ENCODE measurements at places on chromosomes 6 and 20.

GRCh38 chr6:70423189-70424134, 10.2 kb downstream of the FAM135A start:
- DNase-seq, result no peak

DNA sequence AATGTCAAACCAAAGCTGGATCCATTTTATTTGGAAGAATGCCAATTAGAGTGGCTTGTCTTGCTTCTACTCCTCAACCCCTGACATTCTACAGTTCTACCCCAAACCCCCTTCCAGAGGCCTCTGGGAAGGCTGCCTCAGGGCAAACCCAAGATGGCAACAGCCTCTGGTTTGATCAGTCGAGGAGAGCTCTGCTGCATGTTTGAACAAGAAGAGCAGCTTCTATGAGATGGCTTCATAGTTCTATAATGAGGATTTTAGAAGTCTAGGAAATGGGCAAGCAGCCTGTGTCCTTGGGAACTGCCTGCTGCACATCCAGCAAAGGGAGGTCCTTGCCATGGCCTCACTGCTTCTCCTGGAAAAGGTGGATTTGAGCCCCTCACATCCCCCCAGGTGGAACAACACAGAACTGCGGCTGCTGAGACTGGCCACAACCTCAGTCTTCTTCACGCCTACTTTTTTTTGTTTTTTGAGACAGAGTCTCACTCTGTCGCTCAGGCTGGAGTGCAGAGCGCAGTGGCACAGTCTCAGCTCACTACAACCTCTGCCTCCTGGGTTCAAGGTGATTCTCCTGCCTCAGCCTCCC, 37.9 kb downstream of the ZC3H12D start:
- no peak for DNase-seq

DNA sequence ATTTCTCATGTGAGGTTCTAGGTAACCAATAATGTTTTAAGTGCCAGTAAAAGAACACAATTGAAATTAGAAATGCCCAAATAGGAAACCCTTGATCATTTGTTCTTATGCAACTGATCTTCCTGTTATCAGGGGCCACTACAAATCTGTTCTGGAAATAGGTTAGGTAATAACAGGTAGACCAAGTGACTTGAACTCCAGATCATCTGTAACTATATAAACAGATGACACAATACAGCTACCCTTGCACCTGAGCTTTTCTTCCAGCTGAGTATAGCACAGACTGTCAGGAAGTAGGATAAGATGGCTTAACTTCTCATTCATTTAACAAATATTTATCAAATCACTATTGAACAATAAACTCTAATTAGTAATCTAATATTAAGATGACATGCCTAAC, 52.5 kb downstream of the MAN1A1 start:
- no peak for DNase-seq

DNA sequence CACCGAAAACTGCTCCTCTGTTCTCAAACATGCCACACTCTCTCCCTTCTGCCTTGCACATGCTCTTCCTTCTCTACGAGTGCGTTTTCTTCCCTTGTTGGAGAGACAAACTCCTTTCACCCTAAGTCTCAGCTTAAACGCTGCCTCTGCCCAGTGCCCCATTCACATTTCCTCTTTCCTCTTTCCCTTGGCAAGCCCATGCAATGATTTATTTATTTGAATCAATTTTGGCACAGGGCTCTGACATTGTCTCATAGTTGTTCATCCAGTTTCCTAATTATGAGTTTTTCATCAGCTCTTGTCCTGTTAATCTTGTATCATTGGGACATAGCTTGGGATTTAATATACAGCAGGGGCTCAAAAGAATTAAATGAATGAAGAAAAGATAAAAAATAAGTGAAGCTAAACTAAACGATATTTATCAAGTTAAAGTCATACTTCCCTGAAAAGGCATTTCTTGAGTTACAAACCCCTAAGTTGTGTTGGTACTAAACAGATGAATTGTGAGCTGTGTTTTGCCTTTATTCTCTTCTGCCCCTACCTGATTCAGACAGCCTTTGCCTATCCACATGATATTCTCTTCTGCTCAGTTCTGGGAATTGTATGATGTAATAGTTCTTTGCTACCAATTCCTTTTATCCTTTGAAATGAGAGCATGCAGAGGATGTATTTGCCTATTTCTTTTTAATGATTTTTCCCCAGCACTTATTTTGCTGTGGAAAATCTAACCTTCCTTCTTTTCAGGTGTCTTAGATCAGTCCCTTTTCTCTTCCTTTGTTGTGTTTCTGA, 704.4 kb downstream of the UTRN start:
- no peak for DNase-seq

- no peak for DNase-seq
Observed at GRCh38 chr6:164178679-164179332, 764.3 kb downstream of the QKI start.

DNA sequence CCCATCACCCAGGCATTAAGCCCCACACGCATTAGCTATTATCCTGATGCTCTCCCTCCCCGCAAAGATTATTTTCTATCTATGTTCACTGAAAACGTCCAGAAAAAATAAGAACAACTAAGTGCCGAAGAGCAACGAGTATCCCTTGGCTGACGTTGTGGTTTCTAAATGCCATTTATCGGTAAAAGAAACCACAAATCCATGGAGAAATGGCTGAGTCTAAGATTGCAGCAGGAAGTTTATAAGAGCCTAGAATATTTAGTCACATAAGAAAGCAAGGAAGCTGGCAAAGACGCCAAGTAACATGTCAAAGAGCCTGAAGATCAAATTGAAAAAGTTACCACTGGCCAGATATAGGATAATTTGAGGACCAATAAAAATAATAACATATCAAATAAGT, 18.1 kb upstream of the NOX3 start:
- DNase-seq, result no peak

DNA sequence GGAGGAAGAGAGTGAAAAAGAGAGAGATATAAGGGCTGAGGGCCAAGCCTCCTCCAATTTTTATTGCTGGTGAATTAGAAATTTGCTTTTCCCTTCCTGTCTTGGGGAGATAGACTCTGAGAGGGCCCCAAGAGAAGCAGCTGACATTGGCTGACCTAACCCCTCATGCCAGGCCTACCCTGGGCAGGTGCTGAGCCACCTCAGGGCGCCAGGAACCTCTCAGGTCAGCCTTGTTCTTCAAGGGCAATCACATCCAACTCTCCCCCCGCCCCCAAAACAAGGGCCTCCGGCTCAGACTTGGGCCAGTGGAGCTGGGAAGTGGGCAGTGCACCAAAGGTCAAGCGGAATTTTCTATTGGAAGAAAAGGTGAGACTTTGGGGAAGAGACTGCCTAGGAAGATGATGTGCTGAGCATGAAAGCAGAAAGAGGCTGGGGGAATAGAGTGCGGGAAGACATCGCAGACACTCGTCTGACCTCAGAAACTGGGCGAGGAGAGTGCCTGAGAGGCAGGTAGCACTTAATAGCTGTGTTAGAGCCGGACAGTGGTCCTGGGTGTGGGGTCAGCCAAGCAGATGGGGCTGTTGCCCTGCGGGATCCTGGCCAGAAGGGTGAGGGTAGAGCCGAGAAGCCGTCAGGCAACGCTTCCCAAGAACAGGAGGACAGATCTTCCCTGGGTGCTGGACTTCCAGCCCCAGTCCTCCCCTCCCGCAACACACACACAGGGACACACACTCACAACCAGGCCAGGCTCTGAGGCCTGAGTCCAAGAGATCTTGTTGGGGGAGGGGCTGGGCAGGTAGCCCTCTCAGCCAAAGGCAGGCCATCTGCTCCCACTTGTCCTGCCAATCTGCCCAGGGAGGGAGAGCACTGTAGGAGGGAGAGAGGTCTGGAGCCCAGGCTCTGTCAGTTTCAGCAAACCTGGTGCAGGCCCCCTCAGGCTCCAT, 3.7 kb upstream of the FASTKD5 start:
- DNase-seq, result no peak

GRCh38 chr6:128432394-128432793, 88.0 kb downstream of the PTPRK start:
- no peak for DNase-seq

DNA sequence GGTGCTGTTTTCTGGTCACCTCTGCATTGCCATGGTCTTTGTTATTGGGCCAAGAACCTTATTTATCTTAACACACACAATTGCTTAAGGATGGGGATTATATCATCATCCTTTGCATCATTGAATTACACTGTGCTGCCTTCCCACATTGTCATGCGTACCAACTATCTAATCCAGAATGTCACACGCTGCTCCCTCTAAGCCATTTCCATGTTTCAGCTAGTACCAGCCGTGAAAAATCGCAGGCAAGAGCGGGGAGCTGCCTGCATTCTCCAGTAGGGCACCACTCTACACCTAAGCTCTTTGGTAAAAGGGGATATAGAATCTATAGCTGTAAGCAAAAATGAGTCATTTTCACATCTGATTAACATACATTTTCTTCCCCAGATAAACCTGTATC, 277.0 kb downstream of the PRL start:
- DNase-seq, result no peak

DNA sequence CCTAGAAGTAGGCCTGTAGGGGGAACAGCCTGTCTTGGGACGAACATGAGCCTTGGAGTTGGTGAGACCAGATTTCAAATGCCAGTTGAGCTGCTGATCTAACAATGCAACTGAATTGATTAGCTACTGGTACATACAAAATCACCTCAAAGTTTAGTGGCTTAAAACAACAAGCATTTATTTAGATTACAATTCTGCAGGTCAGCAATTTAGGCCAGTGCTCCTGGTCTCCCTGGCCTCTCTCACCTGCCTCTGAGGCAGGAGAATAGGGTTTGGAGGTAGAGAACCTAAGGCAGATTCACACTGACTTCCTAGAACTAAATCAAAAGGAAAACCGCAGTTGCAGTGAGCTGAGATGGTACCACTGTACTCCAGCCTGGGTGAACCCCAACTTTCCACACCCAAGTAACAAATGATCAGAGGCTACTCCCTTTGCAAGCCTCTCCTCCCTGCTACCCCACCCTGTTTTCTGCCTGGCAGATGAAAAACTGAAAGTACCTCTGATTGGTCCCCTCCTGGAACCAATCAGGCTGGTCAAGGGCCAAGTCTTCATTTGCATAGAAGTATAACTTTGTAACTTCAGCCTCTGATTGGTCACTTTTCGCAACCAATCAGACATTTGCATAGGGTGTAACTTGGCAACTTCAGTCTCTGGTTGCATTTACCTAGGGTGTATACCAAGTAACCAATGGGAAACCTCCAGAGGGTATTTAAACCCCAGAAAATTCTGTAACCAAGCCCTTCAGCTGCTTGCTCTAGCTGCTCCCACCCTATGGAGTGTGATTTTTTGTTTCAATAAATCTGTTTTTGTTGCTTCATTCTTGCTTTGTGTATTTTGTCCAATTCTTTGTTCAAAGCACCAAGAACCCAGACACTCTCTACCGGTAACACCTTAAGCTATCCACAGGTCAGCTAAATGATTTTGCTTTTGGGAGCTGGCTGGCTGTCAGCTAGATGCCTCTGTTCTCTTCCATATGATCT, 8.1 kb upstream of the UBR2 start:
- DNase-seq, result no peak

DNA sequence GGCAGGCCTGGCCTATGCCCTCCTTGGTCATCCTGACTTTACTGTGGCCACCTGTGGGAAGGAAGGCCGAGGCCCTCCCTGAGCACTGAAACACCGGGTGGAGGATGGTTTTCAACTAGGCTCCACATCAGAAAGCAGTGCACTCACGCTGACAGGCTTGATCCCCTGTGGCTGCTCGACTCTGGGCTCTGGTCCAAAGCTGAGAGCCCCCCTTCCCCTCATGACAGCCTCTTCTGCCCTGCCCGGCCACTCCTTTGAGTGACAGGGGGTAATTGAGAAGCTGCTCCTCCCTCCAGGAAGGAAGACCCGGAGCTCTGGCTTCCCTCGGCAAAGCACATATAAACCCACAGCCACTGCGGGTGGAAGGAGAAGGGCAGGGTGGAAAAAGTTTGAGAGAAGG, 43.6 kb downstream of the MUC22 start:
- DNase-seq, result no peak

- DNase-seq, result no peak
Observed at GRCh38 chr20:32830437-32830836, 10.7 kb downstream of the MAPRE1 start.

GRCh38 chr6:161743509-161744178, 469.8 kb upstream of the AGPAT4 start:
- no peak for DNase-seq

DNA sequence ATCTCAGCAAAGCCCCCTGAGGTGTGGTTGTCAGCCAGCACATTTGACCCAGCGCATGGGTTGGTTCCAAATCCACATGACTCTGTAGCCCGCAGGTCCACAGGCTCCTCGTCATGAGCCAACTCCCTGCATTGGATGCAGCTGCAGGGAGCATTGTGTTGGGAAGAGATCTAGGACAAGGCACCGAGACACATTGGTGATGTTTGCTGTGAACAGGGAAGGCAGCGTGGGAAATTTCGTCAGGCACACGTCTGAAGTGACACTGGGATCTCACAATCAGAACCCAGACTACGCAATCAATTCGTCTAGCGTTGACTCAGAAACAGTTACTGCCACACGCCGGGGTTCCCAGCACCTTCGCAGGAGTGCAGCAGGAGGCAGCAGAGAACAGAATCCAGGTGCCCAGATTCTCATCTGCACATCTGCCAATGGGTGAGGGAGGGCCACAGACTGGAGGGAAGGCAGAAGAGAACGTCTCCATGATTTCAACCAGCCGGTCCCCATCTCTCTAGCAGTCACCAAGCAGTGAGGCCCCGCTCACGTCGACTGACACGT, 177.0 kb downstream of the TTLL2 start:
- no peak for DNase-seq

DNA sequence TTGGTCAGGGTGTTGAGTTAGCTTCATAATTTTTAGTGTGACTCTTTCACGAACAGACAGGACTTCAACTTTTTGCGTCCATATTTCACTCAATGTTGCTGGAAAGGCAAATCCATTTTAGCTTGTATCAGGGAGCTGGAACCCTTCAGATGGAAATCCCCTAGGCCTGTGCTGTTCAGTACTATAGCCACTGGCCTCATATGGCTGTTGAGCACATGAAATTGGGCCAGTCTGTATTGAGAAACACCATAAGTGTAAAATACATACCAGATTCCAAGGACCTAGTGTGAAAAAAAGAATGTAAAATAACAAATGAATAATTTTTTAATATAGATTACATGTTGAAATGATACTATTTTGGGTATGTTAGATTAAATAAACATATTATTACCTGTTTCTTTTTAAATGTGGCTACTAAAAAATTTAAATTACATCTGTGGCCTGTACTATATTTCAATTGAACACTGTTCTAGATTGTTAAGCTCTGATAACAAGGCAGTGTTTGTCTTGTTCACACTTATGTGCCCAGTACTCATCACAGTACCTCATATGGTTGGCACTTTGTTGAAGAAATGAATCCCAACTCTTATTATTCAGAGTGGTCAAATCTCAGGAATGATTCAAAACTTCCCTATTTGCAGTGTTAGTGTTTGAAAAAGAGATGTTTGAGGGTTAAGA, 34.3 kb downstream of the CTNNBL1 start:
- no peak for DNase-seq

- DNase-seq, result no peak
Observed at GRCh38 chr20:5497556-5497955, 180.8 kb upstream of the PROKR2 start.

Measured in neural crest cell (in vitro differentiated cells).